Activated CD4-positive, alpha-beta T cell treated with anti-CD3 and anti-CD28 coated beads for 24 hours (primary cell): ENCODE measurements at places on chromosomes 11 and 22.

DNA sequence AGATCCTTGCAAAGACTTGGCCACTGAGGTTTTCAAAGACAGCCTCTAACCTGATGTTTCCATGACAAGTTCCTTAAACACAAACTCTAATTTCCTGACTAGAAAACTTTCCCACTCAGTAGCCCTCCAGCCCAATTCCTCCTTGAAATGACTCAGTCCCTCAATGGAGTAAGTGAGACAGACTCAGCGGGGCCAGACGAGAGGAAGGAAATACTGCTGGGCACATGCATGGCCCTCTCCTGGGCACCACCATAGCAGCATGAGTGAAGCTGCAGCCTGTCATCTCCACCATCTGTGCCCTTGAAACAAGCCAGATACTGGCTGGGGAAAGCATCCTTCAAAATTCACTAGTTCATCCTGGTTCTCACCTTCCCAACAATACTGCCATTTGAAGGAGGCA, 76.2 kb upstream of the GDPD4 start:
- no peak for DNase-seq

- no peak for DNase-seq
Measured at GRCh38 chr11:17611503-17612220, 64.6 kb downstream of the OTOG start.

DNA sequence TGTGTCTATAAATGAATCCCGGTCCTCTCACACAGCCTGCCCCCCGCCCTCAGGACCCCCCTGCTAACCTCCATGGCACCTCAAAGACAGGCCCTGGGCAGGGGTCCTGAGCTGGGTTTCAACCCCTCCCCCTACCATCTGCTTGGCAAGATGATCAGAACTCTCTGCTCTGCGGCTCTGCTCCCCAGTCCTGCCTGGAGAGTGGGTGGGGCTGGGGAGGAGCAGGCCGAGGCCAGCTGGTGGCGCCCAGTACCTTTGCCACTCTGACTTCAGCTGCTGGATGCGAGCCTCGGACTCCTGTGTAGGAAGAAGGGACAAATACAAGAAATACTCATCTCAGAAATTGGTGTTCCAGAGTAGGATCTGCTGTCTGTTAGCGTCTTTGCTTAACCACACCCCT, 15.0 kb downstream of the SUN2 start:
- DNase-seq: no peak

DNA sequence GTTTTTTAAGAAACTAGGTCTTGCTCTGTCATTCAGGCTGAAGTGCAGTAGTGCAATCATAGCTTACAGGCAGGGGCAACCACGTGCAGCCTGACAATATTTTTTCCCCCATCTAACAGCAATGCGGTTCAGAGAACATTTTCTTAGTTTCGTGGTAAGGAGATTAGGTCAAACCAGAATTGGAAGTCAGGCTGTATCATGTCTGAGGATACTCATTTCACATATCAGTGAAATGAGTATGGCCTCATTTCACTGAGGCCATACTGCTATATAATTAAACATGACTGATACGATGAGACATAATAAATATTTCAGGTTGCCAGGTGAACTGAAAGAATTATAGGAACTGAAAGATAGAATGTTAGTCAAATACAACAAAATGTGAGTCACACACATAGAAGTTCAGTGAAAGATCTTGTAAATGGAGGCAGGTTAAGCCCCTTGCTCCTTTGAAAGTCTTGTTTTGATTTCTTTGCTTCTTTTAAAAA, 32.5 kb upstream of the IZUMO1R start:
- no peak for DNase-seq

GRCh38 chr11:61671527-61671926, 8.7 kb upstream of the DAGLA start:
- no peak for DNase-seq

- no peak for DNase-seq
Measured at GRCh38 chr22:42635531-42635930, 4.9 kb downstream of the ATP5MGL start.

DNA sequence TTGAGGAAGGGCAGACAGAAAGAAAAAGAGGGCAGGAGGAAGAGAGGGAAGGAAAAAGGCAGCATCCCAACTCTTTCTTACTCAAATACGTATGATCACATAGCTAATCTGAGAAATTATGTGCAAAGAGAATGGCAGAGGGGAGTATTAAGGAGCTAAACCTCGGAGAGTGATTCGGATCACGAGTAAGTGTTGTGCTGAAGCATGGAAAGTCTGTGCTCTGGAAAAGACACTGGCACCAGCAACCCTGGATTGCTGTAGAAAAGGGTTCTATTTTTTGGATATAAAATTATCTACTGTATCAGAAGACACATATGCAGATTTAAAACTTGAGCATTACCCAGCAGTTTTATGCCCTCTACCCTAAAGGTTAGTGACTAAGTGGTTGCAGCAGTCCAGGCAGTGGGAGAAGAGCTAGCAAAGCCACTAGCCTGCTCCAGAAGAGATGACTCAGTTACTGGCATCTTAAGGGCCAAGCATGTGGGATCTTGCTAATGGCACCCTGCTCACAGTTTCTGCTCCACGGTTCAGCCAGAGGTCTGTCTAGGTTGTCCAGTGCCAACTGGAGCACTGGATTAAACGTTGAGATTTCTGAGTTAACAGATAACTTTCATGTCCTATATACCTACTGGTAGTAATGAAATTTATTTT, 151.7 kb downstream of the SWAP70 start:
- DNase-seq: no peak

DNA sequence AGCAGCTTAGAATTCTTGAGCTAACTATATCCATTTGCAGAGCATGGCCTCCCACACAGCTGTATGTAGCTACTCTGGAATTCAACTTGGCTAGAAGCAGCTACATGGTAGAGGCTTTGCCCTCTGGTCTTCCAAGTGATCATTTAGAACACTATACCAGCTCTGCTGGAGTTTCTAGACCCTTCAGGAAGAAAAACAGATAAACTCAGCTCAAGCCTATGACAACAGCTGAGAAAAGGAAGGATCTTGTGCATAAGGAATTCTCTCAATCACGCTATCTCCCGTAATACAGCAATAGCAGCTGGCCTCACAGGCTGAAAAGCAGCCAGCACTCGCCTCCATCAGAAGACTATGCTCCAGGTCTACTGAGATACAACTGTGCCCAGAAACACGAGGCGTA, 50.6 kb upstream of the APOA1 start:
- no peak for DNase-seq

DNA sequence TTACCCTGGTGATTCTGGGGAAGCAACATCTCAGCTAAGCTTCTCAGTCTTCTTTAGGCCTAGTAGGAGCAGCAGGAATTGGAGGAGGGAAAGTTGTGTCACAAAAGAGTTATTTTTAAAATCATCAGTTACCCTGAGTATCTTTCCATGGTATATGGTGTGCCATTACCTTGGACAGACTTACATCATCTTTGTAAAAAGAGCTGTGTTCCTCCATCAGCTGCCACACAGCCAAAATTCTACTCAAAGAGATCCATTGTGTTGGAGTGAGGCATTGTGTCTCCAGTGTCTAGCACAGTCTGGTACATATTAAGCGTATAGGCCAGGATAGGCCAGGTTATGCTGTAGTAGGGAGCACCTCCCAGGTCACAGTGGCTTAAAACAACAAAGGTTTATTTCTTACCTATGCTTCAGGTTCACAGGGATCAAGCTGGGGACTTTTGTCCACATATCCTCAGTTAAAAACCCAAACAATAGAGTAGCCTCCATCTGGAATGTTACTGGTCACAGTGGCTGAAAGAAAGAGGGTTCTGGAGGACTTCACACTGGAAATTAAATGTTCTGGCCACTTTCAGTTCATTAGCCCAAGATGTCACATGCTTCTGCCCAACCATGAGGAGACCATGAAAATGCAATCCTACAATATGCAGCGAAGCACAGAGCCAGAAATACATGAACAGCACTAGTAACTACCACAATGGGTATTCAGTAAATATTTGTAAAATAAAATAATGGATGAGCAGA, 9.9 kb upstream of the TMPRSS5 start:
- DNase-seq: no peak

DNA sequence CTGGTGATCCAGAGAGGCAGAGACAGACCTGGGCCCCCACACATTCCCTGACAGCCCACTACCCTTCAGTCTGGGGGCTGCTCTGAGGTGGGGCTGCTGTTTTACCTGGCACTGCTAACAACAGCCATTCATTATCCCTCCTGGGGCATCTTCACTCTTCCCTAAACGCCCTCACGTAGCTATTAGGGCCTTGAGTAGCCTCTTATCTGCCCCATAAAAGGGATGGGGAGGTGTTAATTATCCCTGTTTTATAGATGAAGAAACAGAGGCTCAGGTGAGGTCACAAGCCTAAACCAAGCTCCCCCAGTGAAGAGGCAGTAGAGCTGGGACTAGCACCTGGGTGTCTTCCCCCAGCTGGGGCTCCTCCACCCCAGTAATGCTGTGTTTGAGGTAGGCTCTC, 79.5 kb downstream of the KIAA1671 start:
- DNase-seq: no peak

- DNase-seq: peak; percentile 19
Measured at GRCh38 chr22:43993072-43993760, 30.9 kb upstream of the PARVB start.

- DNase-seq: no peak
Measured at GRCh38 chr11:11476971-11477645, 124.1 kb upstream of the CSNK2A3 start.

- no peak for DNase-seq
Measured at GRCh38 chr11:107493117-107493516, 35.5 kb upstream of the CWF19L2 start.

- DNase-seq: no peak
Measured at GRCh38 chr11:76083563-76084451, 122.5 kb downstream of the WNT11 start.

- DNase-seq: no peak
Measured at GRCh38 chr11:94128291-94128745, 323 bp upstream of the PANX1 start.

DNA sequence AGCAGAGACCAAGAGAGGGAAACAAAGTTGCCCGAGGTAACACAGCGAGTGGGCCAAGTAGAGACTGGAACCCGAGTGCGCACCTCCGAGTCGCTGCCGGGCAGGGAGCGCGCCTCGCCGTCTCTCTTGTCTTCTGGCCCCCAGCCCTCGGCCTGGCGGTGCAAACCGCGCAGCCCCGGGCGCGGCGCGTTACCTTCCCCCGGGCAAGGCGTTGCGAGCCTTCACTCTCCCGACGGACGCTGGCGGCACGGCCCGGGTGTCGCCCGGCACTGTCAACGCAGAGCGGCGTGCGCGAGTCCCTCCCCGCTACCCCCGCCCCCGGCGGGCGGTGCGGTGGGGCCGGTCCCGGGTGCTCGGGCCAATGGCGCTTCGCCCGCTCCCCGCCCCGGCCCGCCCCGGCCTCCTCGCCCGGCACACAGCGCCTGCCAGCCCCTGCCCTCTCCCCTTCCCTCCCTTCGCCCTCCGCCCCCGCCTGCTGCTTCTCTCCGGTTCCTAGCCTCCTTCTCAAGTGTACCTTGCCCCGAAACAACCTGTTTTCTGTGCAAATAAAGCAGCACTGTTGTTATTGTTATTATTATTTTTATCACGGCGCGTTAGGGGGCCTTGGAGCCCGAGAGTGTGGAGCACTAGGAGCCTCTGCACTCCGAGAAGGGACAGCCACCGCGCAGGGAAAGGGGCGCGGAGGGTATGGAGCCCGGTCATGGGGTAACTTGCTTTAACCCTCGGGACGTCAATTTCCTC, at the start of gene SYTL2:
Gene SYTL2, minus strand, starts transcription at position 271 of the 741 bp plus-strand sequence. CDS start 53,416 bp downstream, outside the sequence.
- DNase-seq: peak; percentile 67
